ENCODE measurements at places on chromosomes 1 and 21. TPM values are rescaled to one million over a fixed set of nuclear protein-coding genes. Genes with fewer than 3 reads are reported as not detected.

Gene GALE
- total RNA-seq = 86.2 TPM

Gene ALPL
- total RNA-seq = 193 TPM

Gene LEFTY2
- total RNA-seq = 0.91 TPM

Gene KPRP
- not detected for total RNA-seq

Gene C1orf87
- total RNA-seq = 26.1 TPM

Gene MCOLN3
- total RNA-seq = 5.7 TPM
